ENCODE measurements at places on chromosomes 1 and 21.
A peak's percentile ranks its signal among the peaks of the same experiment; 100 is the strongest.

- DNase-seq: no peak
Observed at GRCh38 chr1:202710070-202711045, at the start of gene SYT2. Gene SYT2, minus strand, starts transcription at chr1:202710454. Its CDS starts 104,682 bp downstream, at chr1:202605772.

DNA sequence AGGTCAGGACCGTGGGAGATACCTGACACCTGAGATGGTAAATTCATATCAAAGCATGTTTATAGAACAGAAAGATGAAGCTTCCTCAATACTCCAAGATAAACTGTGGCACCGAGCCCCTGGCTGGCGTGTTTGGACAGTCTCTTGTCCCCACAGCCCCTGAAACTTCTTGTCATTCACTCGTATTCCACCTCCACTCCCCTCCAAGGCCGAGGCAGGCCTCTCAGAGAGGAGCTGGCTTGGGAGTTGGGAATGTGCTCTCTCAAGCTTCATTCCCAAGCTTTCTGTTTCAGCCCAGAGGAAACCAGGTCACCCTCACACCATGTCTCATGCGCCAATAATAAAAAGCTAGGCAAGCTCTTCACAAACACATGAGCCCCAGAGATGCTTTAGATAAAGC, 86.1 kb downstream of the NPHP4 start:
- no peak for DNase-seq

DNA sequence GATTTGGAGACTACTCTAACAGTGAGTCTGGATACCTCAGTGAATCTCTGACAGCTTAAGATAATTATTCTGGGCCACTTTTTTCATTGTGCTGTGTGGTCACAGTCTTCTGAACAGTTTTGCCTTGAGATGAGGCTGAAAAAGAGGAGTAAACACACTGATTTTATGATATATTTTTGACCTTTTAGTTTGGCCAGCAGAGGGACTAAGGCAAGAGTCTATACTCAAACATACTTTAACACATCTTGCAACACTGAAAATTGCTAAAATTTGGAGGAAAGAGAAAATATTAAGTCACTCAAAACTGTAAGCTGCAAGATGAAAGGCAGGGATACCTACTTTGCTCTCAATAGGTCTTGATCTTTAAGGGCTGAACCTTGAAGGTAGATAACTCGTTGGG, 182.7 kb downstream of the KCNT2 start:
- DNase-seq: no peak

- no peak for DNase-seq
Observed at GRCh38 chr21:36211660-36212512, 55.3 kb downstream of the DOP1B start.

DNA sequence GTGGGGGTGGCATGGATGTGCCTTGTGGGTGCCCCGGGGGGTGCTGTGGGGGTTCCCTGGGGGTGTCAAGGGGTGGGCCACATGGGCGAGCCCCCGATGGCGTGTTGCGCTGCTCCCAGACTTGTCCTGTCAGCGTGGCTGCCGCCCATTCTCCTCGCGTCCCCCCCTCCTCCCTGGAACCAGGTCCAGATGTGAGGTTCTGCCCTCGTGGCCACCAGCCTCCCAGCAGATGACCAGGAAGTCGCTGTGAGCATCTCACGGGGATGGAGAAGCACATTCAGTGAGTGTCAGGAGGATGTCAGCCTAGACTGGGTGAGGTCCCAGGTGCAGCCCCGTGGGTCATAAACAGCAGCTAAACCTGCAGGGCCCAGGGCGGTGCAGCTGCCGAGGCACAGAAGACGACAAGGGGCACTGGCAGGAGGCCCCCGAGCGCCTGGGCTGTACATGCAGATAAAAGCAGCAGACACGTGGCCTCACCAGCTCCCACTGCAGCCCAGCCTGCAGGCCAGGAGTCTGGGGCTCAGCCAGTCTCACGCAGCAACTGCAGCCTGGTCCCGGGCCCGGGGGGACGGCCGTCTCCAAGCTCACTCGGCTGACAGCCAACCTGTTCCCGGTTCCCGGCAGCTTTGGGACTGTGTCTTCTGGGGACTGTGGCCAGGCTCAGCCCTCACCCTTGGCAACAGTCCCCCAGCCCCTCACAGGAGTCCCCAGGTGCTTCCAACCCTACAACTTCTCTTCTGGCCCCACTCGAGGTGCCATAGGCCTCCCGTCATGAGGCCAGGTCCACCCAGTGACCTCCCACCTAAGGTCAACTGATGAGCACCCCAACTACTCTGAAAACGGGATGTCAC, 17.5 kb upstream of the COL6A2 start:
- DNase-seq: no peak

- no peak for DNase-seq
Observed at GRCh38 chr1:220680085-220680687, 10.0 kb upstream of the C1orf115 start.

DNA sequence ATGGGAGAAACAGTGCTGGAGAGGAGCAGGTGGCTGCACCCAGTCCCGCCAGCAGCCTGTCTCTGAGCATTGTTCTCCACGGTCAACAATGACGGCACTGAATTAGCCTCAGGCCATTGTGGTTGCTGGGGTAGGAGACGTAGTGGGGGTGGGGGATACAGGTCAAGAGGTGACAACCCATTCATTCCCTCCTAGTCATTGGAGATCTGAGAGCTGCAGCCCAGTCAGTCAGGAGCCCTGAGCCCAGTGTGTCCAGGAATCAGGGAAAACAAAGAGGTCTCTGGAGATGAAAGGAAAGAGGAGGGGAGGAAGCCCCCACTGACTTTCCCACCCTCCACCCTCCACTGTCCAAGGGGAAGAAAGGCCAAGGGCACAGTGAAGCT, 15.3 kb downstream of the SMIM12 start:
- DNase-seq: peak; percentile 13

- no peak for DNase-seq
Observed at GRCh38 chr21:37896788-37897187, 19.5 kb downstream of the KCNJ6 start.

- no peak for DNase-seq
Observed at GRCh38 chr1:186187601-186188000, 187.5 kb downstream of the TPR start.

GRCh38 chr1:216807696-216808095, 84.5 kb upstream of the ESRRG start:
- DNase-seq: no peak

DNA sequence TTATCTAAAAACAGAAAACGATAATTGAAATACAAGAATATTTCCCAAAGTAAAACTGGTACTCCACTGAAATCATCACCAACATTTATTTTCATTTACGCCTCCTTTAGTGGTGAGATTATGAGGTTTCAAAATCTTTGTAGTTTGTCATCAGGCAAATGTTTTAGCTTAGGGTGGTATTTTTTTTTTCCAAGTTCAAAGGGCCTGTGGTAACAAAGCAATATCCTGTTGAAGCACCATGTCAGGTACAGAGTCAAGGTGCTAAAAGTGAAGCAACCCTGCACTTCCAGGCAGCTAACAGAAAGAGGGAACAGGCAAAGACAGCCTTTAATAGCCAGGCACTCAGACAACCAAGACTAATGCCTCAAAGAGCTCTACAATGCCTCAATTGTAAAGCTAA, 89.2 kb downstream of the JAK1 start:
- no peak for DNase-seq
